ENCODE measurements at places on chromosomes 3 and 15.

GRCh38 chr3:133268726-133269134 is 131.1 kb upstream of the BFSP2 start:
- DNase-seq, result no peak

- DNase-seq, result peak; percentile 30
Measured at GRCh38 chr3:43759297-43759782, 68.6 kb downstream of the ABHD5 start.

- DNase-seq, result no peak
Measured at GRCh38 chr3:185406121-185406620, 43.2 kb downstream of the MAP3K13 start.

DNA sequence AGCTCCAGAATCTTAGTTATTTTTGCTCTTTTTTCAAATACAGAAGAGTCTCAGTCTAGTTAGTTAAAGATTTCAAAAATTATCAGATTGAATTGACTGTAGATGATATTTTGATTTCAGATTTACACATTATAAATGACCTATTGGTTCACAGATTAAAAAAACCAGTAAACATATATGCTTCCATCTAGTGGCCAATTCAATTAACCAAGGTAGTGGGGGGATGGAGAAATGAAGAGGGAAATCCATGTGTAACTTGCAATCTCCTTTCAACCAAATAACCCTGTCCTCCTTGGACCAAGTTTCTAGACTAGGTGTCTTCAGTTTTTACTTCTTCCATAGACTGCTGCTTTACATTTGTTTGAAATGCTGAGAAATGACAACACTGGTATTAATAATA is 789.8 kb downstream of the ROBO1 start:
- DNase-seq, result no peak

- DNase-seq, result no peak
Measured at GRCh38 chr3:177688152-177688551, 490.9 kb upstream of the TBL1XR1 start.

- no peak for DNase-seq
Measured at GRCh38 chr3:185594073-185594472, 8.0 kb downstream of the SENP2 start.

- no peak for DNase-seq
Measured at GRCh38 chr3:193942516-193943055, 193.4 kb upstream of the HES1 start.

GRCh38 chr3:29281344-29282241 is 722 bp downstream of the RBMS3 start:
- DNase-seq, result peak; percentile 26

- DNase-seq, result no peak
Measured at GRCh38 chr3:160566499-160566898, 1.1 kb upstream of the KPNA4 start.

- DNase-seq, result no peak
Measured at GRCh38 chr15:66881173-66881905, 179.3 kb downstream of the SMAD6 start.

DNA sequence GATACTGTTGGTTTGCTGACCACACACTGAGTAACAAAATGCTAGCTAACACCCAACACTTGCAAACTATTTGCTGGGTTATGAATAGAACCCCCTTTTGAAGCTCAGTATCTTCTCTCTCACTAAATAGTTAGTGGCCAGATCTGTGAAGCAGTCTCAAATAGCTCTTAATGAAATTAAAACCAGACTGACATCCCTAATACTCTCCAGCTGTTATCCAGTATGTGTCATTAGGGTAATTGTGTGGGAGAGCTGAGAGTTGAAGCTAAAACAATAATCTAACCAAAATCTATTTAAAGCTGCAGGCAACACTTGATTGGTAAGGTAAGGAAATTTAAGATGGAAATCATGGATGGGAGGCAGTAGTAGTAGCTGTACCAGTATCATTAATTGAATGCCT is 110.4 kb upstream of the RORA start:
- no peak for DNase-seq

DNA sequence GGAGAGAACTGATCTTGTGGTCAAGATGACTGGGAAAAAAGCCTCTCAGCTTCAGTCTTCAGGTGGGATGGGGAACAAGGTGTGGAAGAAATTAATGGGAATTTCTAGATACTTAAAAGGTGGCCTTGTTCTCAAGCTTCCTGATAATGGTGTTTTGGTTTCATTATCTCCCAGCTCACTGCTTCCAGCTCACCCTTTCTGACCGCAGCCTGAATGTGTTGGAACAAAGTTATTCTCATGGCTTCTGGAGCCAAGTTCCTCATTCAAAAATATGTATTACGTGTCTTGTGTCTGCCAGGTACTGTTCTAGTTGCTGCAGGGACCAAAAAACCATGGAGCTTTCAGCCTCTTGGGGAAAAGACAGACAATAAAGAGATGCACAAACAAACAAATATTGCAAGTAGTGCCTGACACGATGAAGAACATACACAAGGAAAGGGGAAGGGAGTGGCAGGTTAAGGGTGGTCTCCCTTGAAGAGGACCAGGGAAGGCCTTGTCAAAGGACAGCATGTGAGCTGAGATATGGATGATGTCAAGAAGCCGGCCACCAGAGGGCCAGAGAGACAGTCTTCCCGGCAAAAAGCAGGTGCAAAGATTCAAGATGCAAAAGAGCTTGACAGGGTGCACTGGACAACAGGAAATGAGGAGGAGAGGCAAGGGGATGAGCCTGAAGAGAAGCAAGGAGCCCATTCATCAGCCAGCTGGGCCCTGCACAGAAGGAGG is 35.5 kb downstream of the ARRDC4 start:
- DNase-seq, result no peak

GRCh38 chr3:16516695-16517481 is 3.4 kb upstream of the RFTN1 start:
- DNase-seq, result peak; percentile 43

DNA sequence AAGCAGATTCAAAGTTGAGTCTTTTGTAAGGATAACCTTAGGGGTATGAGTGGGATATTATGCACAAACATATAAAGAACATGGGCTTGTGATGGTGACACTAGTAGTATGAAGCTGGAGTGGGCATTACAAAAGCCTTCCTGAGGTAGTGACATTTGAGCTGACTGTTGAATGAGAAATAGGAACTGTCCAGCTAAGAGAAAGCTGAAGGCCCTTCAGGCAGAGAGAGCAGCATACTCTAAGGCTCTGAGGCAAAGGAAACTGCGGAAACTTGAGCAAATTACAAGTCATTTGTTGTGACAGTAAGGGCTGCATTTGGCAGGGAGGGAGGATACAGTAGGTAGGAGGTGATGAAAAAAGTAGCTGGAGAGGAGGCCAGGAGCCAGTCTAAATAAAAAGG is 190.7 kb upstream of the CD96 start:
- no peak for DNase-seq

DNA sequence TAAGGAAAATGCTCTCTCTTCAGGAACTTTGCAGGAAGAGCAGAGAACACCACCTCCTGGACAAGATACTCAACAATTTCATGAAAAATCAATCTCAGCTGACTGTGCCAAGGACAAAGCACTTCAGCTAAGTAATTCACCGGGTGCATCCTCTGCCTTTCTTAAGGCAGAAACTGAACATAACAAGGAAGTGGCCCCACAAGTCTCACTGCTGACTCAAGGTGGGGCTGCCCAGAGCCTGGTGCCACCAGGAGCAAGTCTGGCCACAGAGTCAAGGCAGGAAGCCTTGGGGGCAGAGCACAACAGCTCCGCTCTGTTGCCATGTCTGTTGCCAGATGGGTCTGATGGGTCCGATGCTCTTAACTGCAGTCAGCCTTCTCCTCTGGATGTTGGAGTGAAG is 200.5 kb downstream of the AKAP13 start:
- no peak for DNase-seq

GRCh38 chr15:69525543-69525942 is 72.9 kb downstream of the RPLP1 start:
- DNase-seq, result no peak

DNA sequence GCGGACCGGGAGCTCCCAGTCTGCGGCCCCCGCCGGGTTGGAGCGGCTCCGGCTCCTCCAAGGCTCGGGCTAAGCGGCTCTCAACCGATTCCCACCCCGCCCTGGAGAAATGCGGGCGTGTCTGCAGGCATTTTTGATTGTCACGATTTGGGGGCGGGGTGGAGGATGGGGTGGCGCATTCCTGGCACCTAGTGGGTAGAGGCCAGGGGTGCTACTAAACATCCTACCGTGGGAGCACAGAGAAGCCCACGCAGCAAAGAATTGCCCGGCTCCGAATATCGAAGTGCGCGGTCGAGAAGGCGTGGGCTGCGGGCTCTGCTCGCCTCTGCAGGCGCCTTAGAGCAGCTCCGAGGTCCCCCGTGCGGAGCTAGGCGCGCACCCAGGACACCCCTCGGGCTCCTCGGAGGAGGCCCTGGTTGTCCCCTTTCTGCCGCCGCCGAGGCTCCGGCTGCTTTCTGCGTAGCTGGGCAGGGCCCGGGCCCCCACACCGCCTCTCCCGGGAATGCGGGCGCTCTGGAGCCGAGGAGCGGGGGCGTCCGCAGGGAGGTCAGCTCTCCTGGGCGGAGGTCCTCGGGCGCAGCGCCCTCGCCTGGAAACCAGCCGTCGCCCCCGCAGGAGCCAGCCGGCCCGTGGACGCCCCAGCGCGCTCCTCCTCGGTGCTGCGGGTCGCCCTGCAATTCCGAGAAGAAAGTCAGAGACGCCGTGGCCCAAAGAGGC is 16.5 kb upstream of the LAMP3 start:
- DNase-seq, result peak; percentile 72

GRCh38 chr3:125651244-125651643 is 55.9 kb upstream of the OSBPL11 start:
- no peak for DNase-seq

DNA sequence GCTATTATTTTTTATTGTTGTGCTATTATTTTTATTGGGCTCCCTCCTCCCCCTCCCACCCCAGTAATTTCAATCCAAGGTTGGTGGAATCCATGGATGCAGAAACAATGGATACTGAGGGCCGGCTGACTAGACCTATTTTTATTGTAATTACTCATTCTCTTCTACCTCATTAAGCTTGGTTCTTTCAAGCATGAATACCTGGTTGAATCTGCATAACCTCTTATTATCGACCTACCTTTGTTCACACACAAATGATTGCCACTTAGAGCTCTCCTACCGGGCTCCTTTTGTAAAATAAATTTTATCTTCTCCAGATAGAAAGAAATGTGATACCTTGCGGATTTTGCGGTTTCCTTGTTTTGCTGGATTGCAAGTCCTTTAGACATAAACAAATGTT is 31.6 kb downstream of the BTD start:
- no peak for DNase-seq

DNA sequence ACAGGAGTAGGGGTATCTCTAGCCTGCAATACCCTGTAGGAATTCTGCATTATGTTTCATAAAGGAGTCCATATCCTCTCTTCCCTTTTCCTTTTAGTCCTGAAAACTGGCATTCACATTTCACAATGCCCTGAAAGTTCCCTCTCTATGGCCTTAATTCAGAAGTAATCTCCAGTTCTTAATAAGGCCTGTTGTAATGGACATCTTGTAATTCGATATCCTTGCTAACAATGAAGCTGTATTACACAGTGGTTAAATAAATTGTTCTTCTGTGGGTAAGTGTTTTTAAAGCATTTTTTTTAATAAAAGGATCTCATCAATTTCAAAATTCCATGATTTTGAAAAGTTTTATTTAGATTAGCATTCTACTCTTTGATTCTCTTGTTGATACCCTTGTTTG is 34.3 kb upstream of the NEO1 start:
- no peak for DNase-seq

- no peak for DNase-seq
Measured at GRCh38 chr3:153762411-153763235, 358.6 kb upstream of the ARHGEF26 start.
